ENCODE measurements at places on chromosomes 2 and 18.

- DNase-seq, result no peak
Observed at GRCh38 chr2:18913512-18913911, 324.1 kb upstream of the NT5C1B start.

DNA sequence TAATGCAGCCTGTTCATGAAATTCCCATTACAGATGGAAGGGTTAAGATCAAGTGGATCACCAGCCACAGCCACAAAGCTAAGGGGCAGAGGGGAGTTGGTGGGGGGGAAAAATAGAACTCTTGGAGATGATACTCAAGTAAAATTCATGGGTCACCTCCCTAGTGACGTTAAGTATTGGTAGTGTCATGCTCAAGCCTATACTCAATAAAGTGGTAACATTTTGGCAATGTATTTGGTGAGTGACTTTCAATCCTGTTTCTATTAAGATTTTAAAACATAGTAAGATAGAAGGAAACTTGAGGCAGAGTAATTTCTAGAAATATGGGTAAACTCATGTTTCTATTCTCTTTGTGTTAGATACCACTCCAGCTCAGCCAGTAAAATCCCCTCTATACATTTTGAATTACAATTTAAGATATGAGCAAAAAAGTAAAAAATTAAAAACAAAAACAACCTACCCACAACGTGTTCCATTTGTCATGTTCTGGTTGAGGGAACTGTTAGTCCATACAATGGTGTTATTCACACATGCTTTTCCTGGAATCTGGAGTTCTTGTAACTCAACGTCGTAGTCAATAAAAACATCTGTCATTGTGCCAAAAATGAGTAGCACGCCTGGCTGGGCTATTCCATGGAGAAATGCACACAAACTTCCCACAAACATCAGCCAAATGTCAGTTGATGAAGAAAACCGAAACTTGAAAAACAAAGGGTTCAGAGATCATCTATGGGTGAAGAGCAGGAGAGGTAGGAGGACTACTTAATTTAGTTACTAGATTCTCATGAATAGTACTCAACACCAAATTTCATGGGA, 18.1 kb downstream of the ABCB11 start:
- DNase-seq, result no peak

DNA sequence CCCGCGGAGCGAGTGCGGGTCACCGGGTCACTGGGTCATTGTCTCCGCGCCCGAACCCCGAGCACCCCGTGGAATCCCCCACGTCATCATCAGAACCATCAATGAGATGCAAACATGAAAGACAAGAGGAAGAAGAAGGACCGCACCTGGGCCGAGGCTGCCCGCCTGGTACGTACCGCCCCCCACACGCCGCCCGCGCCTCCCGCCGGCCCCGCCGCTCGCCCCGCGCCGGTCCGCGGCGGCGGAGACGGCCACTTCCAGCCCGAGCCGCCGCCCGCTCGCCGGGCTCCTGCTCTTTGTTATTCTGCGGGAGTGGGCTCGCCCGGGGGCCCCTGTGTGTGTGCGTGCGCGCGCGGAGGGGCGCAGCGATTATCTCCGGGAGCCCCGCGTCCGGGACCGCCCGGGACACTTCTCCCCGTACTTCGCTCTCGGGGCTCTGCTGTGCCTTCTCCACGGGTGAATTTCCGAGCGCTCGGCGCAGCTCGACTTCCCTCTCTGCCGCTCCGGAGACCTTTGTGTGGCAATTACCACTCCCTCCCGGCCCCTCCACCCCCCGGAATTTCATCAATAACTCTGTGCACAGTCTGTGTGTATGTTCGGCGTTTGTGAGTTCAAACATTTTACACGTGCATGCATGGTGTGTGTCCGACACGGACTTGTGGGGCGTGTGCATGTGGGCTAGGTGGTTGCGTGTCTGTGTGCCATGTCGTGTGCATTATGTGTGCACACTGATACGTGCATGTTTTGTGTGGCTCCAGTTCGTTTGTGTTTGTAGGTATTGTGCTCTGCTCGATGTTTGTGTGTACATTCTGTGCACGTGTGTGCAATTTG, 714 bp downstream of the ASXL3 start:
- DNase-seq, result no peak

- no peak for DNase-seq
Observed at GRCh38 chr2:172404824-172405223, 22.6 kb upstream of the ITGA6 start.

Measured in effector memory CD8-positive, alpha-beta T cell (primary cell).